CD4-positive, alpha-beta T cell (primary cell): ENCODE measurements at places on chromosomes 7 and 10.

GRCh38 chr10:101292194-101293006, 61.6 kb upstream of the BTRC start:
- DNase-seq = no peak

DNA sequence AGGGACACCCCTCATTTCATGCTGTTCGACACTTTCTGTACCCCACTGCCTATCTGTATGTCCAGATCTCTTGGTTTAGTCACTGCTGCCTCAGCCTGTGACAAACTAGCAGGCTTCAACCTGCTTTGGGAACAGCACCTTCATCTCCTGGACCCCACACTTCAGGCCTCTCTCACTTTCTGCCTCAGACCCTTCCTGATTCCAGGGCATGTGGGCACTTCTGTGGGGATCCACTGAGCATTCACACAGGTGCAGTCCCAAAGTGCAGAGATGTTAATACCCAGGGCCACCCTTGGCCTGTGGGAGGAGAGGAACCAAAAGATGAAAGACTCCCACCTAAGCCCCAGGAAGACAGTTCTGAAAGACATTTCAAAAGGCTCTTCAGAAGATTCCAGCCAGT, 29.4 kb upstream of the C10orf71 start:
- DNase-seq = no peak

- DNase-seq = no peak
Measured at GRCh38 chr10:123903621-123904020, 12.0 kb upstream of the CPXM2 start.

DNA sequence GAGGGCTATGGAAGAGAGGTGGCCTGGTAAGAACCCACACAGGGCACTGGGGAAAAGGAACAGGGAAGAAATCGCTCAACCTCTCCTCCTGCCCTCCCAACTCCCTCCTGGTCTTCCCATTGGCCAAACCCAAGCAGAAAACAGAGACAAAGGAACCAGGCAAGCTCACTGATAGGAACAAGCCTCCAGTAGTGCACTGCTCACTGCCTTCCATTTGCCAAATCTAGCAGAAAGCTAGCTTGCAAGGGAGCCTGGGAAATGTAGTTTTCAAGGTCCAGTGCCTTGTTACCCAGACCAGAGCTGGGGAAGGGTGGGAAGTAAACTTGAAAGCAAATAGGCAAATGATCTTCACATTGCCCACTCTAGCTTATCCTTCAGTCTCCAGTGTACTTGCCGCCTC, 556.1 kb upstream of the AUTS2 start:
- DNase-seq = no peak

DNA sequence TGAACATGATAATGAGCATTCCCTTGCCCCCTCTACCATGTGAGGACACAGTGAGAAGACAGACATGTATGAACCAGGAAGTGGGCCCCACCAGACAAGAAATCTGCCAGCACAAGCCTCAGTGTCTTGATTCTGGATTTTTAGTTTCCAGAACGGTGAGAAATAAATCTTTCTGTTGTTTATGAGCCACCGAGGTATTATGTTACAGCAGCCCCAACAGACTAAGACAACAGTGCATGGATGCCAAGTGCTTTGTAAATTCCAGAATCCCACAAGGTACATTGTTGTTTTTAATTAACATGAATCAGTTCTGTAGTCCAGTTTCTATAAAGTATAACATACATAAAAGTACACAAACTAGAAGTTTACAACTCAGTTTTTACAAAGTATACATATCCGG, 162.2 kb downstream of the ARHGAP21 start:
- no peak for DNase-seq

GRCh38 chr10:44373341-44373995, 11.4 kb downstream of the CXCL12 start:
- DNase-seq = no peak

DNA sequence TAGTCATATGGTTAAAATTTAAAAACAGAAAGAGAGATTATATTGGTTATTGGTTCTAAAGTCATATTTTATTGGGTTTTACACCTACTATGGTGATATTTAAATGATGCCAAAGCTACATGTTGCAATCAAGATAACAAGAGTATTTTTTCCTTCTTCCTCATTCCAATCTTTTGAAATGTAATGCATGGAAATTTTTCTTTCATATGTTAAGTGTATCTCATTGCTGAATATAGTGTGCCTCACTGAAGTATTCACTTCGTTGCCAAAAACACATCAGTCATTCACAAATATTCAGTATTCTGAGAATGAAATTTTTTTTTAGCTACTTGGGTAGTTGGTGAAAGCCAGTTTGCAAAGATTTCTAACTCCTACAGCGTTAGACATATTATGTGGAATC, 19.5 kb downstream of the HDAC9 start:
- DNase-seq = no peak

GRCh38 chr10:106619346-106619745, 545.2 kb downstream of the SORCS1 start:
- DNase-seq = no peak

DNA sequence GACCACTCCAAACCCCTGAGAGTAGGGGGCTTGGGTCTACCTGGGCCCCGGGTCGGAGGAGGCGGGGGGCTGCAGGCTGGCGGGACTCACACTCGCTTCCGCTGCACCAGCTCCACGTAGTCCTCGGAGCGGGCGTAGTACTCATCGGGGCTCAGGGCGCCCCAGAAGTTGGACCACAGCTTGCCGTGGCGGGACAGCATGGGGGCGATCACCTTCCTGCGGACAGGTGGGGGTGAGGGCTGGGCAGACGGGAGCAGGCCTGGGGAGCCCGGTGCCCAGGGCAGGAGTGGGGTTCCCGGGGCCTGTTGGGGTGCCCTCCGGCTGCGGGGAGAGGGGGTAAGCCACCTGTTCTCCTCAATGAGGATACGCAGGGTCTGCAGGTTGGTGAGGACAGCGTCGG, 5.9 kb downstream of the PLOD3 start:
- DNase-seq = no peak

DNA sequence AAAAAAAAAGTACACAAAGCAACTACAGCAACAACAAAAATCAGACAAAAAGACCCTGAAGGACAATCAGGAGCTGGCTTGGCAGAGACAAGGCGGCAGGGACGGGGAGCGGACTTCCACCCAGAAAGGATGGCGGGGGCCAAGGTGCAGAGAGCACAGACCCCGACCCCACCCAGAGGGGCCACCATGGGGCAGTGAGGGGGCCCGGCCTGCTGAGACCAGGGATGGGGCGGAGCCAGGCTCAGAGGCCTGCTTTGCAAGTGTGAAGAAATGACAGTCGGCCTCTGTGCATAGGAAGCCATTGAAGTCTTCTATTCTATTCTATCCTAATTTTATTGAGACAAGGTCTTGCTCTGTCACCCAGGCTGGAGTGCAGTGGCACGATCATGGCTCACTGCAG, 82.0 kb downstream of the ELFN1 start:
- no peak for DNase-seq

DNA sequence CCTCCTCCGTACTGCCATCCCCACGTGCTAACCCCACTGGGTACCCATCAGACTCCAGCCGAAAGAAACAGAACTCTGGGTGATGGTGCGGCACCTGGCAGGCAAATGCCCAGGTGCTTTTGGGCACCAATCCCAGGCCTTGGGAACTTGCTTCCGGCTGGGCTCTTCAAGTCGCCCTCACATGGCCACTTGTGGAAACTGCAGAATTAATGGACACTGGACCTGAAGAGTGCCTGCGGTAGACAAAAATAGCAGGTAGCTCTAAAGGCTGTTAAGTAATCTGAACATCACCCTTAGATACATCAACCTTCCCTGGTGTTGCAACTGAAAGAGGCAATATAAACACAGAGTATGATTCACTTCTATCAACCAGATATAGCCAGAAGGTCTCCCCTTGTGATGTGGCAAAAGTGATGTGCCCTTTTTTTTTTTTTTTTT, 644.4 kb downstream of the GRM8 start:
- no peak for DNase-seq

GRCh38 chr10:122056431-122057094, 67.6 kb downstream of the TACC2 start:
- DNase-seq = no peak

GRCh38 chr7:55440040-55440690, 75.0 kb downstream of the LANCL2 start:
- DNase-seq = no peak

DNA sequence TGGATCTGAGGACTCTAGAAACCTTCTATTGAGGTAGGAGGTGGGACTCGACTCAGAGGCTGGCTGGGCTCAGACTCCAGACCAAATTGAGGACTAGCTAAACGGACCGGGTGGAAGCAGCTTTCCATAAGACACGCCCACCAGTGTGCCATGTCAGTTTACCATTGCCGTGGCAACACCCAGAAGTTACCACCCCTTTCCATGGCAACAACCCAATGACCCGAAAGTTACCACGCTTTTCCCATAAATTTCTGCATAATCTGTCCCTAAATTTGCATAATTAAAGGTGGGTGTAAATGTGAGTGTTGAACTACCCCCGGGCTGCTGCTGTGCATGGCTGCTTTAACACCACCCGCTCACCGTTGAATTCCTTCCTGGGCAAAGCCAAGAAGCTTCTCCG, 58.9 kb downstream of the MICALL2 start:
- DNase-seq = no peak

GRCh38 chr10:33365871-33366411, 31.5 kb upstream of the NRP1 start:
- no peak for DNase-seq

DNA sequence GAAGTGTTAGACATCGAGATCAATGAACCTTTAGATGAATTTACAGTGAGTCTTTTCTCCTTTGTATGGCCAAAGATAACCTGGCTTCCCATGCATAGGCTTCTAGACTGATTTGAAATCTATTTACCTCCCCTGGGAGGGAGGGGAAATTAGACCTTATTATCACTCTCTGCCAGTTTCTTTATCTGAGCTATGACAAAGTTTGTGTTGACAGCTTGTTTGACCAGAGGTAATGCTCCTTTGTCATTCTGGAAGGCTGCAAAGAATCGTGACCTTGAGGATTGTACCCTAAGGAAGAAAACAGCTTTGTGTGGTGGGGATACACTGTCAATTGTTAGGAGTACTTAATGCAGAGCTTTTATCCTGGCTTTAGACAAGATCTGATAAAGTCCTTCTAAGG, 36.4 kb downstream of the RBM33 start:
- DNase-seq = no peak

- DNase-seq = no peak
Measured at GRCh38 chr7:28587211-28587610, 174.9 kb downstream of the CREB5 start.

DNA sequence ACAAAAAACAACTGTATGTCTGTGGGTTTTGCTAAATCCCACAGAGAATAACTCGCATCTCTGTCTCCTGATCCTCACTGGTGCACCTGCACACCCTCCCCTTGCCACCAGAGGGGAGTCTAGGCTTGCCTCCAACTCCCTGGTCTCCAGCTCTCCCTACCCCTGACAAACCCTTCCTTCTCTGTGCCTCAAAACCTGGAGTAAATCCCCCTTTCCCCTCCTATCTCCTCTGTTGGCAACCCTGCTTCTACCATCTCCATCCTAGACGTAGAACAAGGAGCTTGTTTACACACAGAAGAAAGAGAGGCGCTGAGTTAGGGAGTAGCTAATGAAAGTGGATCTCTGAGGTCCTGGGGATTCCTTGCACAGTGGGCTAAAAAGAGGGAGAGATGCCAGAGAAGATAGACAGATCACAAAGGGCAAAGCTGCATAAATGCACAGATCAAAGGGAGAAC, 6.0 kb downstream of the MBLAC1 start:
- DNase-seq = peak; percentile 82

GRCh38 chr7:140697447-140698143, 1.1 kb downstream of the NDUFB2 start:
- no peak for DNase-seq

GRCh38 chr10:4767033-4767814, 58.8 kb upstream of the AKR1E2 start:
- DNase-seq = no peak

DNA sequence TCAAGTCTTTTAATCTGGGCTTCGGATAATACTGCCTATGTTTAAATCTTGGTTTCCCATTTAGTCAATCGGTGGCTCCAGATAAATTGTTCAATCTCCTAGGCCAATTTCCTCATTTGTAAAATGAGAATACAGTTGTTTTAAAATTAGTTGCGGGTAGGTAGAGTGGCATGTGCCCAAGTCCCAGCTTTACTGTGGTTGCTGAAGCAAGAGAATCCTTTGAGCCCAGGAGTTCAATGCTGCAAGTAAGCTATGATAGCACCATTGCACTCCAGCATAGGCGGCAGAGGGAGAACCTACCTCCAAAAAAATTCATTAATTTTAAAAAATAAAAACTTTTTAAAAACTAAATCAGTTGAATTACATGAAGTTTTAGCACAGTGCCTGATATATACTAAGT, 7.3 kb downstream of the RNF216 start:
- no peak for DNase-seq

GRCh38 chr7:47340517-47340916, 241.4 kb downstream of the TNS3 start:
- DNase-seq = no peak

DNA sequence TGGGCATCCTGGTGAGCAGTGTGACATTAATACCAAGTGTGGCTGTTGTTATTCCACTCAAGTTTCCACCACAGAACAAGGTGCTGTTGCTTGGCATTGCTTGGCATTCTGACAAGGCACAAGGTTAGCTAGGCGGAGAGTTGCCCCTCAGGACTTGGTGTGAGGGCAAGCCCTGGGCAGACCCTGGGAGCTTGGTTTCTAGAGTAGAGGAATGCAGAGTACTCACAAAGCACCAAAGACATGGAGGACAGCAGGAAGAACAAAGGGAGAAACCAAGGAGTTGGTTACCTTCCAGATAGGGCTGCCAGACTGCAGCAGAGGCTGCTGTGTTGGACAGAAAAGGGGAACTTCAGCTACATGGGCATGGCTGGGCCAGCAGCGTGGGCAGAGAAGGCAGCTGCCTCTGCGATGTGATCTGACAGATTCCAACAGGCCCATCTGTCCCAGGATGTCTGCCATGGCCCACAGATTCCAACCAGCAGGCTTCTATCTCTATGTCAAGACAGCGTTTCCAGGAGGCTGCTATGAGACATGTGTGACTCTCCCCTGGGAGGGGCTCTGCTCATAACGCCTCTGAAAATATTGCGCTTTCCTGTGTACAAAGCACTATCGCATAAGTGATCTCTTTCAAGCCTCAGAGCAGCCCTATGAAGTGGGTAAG, 1.8 kb downstream of the GOLGA7B start:
- DNase-seq = no peak

- no peak for DNase-seq
Measured at GRCh38 chr10:29734640-29734961, 99.8 kb upstream of the SVIL start.

- no peak for DNase-seq
Measured at GRCh38 chr7:87784424-87784823, 91.7 kb downstream of the SLC25A40 start.

DNA sequence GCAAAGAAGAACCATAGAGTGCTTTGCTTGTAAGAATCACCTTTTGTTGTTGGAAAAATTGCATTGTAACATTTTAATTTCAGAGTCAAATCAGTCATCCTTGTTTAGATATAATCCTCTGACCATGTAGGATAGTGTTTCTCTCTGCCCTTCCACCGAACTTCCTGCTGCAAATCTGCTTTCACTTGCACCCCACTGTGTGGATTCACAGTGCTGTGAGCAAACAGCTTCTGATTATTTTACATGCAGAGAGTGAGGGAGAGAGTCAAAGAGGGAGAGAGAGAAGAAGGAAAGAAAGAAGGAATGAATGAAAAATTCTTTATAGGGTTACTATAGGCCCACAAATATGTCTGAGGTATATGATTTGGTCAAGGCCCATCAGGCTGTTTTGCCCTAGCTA, 30.0 kb upstream of the SEM1 start:
- no peak for DNase-seq

- no peak for DNase-seq
Measured at GRCh38 chr10:35421553-35422178, 85.4 kb downstream of the CCNY start.
